ENCODE measurements at places on chromosomes 5 and 9.

DNA sequence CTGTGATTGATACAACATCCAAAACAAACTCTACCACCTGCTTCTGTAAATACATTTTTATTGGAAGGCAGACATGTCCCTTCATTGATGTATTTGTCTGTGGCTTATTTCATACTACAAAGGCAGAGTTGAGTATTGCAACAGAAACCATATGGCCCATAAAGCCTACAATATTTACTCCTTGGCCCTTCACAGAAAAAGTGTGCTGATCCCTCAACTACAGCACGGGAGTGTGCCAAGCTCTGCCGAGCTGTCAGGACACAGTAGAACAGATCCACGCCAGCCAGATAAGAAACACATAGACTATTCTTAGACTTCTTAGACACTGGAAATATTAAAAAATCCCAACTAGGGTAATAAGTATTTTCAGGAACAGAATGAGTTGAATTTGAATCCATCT, 13.2 kb downstream of the TICAM2 start:
- no peak for DNase-seq

DNA sequence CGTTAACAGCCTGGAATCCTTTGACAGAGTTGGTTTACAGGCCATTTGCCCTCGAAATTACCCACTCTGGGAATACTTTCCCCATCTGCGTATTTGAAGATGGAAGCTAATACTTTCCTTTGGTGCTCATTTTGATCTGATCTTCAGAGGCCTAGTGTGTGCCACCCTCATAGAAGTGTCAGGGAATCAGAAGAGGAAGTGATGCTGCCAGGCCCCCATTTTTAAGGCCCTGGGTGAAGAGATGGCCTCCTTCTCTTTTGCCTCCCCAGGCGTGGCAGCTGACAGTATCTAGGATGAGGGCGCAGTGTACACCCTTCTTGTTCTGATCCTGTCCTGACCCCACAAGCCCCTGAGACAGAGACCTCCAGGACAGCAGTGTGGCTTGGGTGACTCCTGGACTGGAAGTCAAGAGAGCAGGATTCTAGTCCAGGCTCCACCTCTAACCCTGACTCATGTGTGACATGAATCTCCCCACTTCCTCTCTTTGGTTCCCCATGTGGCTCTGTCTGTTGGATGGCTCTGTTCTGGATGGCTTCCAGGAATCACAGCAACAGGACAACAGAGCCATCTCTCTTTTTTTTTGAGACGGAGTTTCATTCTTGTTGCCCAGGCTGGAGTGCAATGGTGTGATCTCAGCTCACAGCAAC, 27.8 kb downstream of the CSF1R start:
- DNase-seq = peak; percentile 94

GRCh38 chr5:139492700-139493192, 10.2 kb upstream of the STING1 start:
- peak; percentile 38 for DNase-seq

DNA sequence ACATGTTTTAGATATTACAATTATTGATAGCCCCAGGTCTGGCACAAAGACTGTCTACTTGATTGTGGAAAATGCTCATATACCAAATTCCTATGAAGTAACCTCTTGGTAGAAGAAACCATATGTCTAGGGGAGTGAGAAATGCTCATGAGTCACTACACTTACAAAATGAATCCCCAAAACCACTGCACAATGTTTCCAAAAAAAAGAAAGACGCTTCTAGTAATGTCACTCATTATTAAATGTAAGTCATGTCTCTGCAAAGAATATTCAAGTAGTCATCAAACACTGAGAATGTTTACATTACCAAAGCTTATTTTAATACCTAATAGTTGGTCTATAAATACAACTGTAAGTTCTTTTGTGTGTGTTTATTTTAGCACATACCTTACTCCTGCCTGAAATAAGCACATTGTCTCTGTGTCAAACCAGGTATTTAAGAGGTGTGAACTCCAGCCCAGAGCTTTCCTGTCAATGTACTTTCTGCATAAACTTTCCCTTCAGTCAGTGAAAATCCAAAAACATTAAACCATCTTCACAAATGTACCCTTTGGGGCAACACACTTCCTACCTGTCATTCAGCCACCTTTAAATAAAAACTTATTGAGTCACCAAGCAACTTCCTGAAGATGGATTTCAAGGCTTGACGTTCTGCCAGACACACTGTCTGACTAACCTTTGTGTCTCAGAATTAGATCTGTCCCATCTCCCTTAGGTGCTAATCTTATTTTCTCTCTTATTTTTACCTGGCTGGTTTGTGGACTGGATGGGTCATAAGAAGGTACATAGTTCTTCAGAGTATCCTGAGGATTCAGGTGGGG, 194.0 kb downstream of the NFIB start:
- DNase-seq = peak; percentile 80

GRCh38 chr5:173618927-173619519, 2.6 kb upstream of the BOD1 start:
- DNase-seq = peak; percentile 62

GRCh38 chr9:131264231-131264630, 12.1 kb downstream of the FAM78A start:
- no peak for DNase-seq

- DNase-seq = peak; percentile 82
These were observed 9.2 kb upstream of the GPRIN1 start for GRCh38 chr5:176619203-176619568.

DNA sequence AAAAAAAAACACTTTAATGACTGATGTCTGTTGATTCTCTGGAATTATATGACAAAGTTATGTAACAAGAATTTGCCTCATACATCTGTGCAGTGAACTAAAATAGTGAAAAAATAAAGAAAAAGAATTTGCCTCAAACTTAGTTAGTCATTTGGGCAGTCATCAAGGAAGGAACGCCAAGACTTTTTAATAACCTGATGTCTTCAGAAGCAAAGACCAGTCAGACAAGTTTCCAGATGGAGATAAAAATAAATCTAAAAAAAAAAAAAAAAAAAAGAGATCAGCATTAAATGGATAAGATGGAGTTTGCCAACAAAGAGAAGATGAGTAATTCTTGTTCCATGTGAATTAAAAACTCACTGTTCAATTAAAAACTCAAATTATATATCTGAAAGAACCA, 52.3 kb upstream of the JMY start:
- DNase-seq = peak; percentile 8

DNA sequence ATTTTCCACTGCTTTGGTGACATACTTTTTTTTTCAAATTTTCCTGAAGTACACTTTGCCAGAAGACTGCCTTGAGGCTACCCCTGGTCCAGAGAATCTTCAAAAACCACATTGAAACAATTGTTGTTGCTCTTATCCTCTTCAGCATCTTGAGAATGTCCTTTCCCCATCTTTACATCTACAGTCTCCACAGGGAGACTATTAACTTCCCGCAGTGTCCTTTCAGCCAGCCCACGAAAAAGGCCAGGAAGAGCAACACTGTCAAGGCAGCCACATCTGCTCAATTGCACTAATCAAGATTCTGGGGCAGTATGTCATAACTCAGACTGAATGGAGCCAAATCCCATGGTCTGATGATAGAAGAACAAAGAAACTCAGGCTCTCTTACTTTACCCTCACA, 148.3 kb downstream of the ENC1 start:
- no peak for DNase-seq

- peak; percentile 6 for DNase-seq
These were observed 479.4 kb downstream of the AGTPBP1 start for GRCh38 chr9:85262333-85262732.

GRCh38 chr9:87910821-87911220, 6.9 kb upstream of the SPATA31C1 start:
- DNase-seq = peak; percentile 60

DNA sequence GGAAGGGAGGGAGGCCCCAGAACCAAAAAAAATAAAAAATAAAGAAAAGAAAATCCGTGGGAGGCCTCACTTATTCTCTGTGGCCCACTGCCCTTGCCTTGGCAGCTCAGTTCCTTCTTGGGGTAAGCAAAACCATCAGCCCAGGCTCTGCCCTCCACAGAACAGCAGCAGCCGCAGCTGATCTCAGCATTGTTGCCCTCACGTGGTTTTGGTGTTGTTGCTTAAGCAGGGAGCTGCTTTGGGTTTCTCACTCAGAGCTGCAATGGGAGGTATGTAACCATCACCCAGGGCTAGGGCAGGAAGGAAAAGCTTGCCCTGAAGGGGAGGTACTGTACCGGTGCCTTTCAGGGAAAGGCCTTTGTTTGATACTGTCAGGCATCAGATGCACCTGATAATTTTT, 374.7 kb upstream of the WWC1 start:
- peak; percentile 16 for DNase-seq

- DNase-seq = no peak
These were observed 5.3 kb upstream of the TRIM41 start for GRCh38 chr5:181217803-181218062.

DNA sequence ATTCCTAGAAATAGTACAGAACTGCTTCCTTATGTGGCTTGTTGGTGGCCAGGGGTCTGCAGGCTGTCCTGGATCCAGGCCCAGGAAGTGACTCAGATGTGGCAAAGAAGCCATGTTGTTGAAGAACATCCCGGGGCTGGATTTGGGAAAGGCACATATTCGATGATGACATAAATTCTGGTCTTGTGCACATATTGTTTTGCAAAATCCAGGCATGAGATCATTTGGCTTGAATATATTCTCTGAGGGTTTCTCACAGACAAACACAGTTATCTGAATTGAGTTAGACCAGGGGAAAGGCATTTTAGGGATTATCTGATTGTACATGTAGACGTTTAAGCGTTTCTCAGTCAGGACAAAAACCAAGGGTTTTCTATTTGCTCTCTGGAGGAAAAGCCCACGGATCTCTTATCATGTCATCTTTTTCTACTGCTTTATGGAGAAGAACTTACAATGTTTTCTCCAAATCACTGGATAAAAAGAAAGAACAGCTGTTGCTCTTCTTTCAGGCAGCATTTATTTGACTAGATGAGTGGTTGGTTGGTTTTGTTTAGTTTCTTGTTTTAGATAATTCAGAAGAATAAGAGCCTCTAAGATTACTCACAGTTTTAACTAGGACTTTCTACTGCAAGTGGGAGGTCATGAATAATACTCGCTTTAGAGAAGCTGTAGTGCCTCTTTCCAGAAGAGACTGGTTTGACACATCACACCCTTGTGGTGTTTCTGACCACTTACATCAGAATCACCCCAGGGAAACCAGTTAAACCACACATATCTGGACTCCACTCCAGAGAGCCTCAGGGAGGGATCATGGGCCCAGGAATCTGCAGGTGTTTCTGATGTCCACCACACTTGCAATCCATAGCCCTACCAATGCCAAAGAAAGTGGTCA, 29.5 kb upstream of the LHFPL2 start:
- peak; percentile 99 for DNase-seq

DNA sequence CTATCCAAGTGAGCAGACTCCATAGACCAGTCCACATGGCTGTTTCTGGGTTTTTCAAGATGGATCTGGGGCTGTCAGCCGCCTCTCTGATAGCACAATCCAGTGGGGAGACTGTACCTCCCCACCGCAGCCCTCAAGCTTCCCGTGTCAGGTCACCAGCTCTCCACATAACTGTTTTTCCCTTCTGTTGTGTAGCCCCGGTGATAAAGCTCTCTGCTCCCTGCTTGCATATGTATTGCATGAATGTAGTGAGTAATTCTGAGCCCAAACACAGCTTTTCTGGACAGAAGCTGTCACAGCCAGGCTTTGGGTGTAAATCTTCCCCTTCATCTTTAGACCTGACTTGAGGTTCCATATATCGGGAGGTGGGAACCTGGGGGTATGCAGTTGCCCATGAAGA, 23.1 kb upstream of the CFAP157 start:
- peak; percentile 16 for DNase-seq

DNA sequence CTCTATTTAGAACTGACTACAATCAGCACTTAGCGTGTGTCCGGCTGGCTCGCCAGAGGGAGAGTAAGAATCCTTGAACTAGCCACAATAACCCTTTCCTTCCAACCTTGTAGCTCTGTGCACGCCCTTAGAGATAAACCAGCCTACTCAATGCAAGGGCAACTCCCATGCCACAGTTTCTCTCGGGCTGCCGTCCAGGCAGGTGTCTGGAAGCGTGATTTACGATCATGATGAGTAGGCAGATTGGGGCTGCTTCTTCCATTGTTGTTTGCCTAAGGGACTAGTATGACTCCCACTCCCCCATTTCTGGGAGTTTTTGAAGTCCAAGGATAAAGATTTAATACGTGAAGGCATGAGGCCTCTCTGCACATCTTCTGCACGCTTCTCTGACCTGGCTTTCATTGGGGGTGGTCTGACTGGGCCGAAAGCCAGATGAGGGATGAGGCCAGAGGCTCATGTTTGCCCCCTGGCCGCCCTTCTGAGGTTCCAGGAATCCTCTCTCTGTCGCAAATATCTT, 134.0 kb upstream of the MYO10 start:
- peak; percentile 26 for DNase-seq

DNA sequence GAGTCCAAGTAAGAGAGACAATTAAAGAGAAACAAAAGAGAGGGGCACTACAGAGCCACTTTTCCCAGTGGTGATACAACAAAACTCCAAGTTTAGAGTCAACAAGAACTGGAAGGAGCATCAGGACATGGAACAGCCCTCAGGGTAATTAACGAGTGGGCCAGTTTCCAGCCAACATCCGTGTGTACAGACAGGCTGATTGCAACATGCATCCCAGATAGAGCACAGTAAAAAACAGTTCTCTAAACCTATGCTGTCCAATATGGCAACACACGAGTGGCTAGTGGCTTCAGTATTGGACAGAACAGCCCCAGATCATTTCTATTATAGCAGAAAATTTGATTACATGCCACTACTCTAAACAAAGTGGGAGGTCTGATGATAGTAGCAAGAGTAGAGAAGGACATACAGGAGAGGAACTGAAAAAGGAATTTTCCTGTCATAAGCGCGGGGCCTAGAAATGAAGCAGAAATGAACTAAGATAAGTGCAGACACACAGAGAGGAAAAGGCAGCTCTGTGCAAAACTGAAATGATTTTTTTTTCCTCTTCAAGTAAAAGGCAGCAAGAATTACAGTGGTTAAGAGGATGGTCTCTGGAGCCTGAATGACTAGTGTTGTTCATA, 175.6 kb upstream of the CCNG1 start:
- no peak for DNase-seq

DNA sequence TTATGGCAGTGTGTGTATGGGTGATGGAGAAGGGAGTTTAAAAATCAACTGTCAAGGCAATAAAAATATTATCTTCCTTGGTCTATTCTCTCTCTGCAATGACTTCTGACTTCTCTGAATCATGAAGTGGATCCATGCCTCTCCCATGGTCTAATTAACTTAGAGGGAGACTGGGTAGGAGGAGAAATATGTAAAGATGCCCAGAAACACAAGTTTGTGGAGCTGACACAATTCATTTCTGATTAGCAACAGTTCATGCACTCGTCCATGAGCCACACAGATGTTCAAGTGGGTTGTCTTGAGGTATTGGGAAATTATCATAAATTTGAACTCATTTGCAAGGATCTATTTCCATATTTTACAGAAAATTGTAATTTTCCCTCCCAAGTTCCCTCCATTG, 38.1 kb downstream of the INSYN2B start:
- peak; percentile 60 for DNase-seq

Measured in fibroblast of mammary gland (primary cell).